Cardiac fibroblast (primary cell): ENCODE measurements at places on chromosomes 3 and 15.

GRCh38 chr3:183189641-183190040 lies 27.1 kb upstream of the LAMP3 start:
- DNase-seq: peak; percentile 24

DNA sequence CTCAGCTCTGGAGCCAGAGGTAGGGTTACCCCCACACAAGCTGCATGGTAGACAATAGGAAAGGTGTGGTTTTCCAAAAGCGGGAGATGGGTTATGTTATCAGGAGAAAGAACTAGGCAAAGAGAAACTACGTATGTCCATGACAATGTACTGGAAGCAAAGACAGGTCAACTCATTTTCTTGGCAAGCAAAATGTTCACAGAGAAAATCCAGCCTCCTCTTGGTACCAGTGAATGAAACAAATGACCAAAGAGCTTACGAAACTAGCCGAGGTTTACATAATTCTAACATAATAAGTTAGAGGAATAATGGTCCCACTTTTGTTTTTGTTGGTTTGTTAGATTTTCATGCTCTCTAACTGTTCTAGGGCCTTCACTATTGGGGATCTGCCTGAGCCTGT lies 338.1 kb upstream of the TGFBR2 start:
- no peak for DNase-seq

- no peak for DNase-seq
These were observed 117.9 kb upstream of the SPATA12 start for GRCh38 chr3:56942523-56942922.

GRCh38 chr3:30393079-30393478 lies 213.3 kb upstream of the TGFBR2 start:
- DNase-seq: no peak

- no peak for DNase-seq
These were observed 203.2 kb downstream of the OSBPL10 start for GRCh38 chr3:31777887-31778286.

DNA sequence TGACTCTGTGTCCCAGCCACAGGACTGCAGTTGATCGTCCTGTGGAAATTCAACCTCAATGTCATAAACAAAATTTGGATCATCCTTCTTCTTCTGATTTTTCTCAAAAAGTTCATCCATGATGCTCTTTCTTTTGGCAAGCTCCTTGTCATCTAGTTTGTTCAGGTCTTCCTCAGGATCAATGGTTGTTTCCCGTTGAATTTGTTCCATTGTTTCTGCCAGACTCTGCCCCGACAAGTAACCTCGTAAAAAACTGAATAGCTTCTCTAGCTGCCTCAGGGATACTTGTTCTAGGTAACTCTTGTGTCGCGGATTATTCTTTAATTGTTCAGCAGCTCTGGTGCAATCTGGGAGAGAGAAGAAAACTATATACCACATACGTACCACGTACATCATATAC lies 4.5 kb downstream of the CEP19 start:
- DNase-seq: no peak

GRCh38 chr15:77508541-77509243 lies 88.0 kb downstream of the HMG20A start:
- peak; percentile 91 for DNase-seq

GRCh38 chr3:169668072-169668956 lies 4.8 kb upstream of the MECOM start:
- peak; percentile 44 for DNase-seq

GRCh38 chr15:66287461-66288057 lies 5.8 kb upstream of the DIS3L start:
- DNase-seq: peak; percentile 69

- no peak for DNase-seq
These were observed 257.7 kb downstream of the RBMS3 start for GRCh38 chr3:29538610-29538958.

DNA sequence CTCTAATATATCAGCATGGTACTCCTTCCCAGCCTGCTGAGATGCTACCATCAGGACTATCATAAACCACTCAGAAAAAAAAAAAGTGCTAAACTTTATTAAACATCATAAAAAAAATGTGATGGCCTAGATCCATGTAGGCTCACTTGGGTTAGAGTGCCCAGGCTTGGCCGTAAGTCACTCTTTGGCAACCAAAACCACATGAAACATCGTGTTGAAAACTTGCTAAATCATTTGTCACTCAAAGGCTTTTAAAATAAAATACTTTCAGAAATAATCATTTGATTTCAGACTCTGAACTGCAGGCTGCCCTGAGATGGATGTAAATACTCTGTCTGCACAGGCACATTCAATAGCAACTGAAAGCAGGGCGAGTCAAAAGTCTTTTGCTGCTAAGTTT lies 78.4 kb upstream of the WNT5A start:
- DNase-seq: no peak

GRCh38 chr3:138356730-138357405 lies 8.5 kb downstream of the MRAS start:
- DNase-seq: no peak

DNA sequence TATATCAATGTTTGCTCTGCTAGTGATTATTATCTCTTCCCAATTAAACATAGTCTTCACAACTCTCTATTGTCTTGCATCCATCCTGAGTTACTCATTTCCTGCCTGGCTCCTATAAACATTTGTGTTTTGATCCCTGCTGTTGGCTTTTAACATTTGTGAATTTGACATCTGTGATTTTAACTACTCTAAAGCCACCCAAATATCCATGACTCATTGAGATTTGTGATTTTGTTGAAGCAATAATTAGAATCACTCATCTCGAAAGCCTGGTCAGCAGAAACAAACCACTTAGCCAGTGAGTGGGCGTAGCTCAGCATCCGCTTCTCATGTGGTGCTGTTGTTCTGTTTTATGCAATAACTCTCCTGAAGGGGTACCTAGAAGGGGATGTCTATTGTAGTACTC lies 174.3 kb upstream of the ZBTB20 start:
- peak; percentile 46 for DNase-seq

DNA sequence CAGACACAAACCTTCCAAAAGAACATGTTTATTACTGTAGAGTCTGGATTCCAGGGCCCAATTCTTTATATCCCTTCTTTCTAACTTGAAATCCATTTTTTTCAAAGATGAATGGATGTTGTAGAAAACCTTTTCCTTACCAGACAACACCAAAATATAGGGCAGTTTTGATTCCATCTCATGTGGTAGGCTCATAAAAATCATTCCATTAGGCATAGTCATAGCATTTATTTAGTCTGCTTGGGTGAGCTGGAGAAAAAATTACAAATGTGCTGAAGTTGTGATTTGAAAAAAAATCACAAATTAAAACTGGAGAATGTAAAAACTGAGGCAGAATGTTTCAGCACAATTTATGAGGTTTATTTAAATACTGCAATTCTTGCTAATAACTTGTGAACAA lies 199.3 kb upstream of the TBC1D5 start:
- no peak for DNase-seq
